NCI-H2029 (cell line): ENCODE measurements at places on chromosomes 11 and 22.
A peak's percentile ranks its signal among the peaks of the same experiment; 100 is the strongest.

DNA sequence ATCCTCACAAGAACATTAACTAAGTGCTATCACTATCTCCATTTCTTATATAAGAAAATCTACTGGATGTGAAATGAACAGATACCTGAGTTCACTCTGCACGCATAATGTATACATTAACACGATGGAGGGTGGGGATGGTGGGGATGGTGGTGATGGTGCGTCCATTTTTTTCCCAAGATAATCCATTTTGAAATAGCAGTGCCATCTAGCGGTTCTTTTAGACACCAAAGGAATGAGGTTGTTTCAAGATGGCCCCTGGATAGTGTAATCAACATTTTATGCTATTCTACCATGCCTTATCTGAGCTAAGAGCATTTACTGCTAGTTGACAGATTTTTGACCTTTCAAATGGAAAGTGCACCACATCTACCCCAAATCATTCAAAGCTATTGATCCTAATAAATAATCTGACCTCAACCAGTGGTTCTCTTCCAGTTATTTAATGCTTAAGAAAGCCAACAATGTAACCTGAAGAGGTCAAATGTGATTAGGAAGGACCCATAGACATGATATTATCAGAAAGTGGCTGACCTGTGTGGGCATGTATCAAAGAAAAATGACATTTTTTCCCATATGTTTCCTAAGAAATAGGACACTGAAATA lies 714.7 kb upstream of the TENM4 start:
- no peak for DNase-seq

DNA sequence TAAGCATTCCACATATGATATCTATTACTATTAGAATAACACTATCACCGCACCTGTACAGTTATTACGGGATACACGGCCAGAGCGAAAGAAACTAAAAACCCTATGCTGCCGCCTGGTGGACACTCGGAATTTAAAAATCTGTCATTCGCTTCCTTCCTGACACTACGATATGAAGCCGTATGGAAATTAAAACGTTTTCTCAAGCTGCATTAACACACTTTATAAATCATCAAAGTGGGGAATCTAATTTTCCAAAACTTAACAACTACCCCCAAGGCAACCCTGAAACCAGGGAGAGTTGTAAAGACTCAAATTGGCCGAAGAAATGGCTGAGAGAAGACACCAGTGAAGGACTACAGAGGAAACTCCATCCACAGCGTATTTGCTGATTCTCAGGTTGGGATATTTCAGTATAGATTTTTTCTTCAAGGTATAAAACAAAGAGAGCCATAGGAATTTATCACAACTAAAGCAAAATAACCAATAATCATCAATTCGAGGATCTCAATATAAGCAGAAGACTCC lies 1.4 kb downstream of the CCDC73 start:
- DNase-seq = peak; percentile 11

DNA sequence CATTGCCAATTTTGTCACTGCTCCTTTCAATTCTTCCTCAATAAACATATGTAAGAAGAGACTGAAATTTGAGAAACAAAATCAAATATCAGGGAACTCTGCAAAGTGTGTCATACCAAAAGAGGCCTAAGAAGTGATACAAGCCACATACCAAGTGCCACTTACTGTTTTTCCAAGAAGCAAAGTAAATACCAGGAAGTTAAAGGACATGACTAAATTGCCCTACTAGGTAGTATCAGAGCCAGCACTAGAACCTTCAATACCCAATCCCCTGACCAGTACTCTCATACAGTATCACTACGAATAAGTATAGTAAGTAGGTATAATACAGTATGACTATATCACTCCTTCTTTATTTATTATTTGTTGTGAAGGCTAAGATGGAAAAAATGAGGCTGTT lies 13.6 kb downstream of the MAML2 start:
- no peak for DNase-seq

DNA sequence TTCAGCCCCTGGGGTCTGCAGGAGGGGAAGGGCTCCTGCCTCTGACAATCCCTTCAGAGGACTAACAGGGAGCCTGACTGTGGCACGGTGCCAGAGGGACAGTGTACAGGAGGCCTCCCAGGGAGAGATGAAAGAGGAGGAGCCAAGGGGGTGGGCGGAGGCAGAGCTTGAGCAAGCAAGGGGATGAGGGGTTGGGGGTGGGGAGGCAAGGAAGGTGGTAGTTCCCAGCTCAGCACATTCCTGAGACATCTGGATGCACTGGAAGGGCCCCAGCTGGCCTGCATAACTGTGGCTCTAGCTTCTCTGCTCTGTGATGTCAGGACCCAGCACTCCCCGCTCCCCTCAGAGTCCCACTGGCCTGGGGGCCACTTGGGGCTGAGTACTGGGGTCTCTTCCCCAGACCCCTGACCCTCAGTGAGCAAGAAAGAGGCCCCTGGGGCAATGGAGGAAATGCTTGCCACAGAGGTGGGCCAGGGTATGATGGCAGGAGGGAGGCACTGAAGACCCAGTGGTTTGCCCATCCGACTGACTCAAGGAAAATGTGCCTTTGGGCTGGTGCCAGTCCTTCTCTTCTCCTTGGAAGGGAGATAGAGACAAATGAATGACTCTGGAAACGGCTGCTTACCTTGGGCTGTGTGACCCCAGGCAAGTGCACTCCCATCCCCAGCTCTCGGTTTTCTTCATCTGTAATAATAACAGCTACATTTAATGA lies 13.3 kb downstream of the CREB3L1 start:
- DNase-seq = peak; percentile 7

DNA sequence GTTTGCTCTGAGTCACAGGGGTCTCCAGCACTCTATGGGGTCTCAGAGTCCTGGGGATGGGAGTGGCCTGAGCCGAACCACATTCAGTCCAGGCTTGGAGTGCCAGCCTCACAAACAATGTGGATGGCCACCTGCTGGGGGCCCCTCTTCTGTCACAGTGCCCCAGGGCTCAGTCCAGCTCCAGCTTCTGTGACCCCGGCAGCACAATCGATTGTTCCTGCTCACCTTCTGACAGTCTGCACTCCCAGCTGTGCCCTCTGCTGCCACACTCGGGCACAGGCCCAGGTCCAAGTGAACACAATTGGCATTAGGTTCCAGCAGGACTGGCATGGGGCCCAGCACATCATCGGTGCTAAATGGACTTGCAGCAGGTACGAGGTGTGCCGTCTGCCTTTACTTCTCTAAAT lies 84.8 kb downstream of the TP53I11 start:
- peak; percentile 61 for DNase-seq

GRCh38 chr22:29907753-29908515 lies 25.0 kb downstream of the MTMR3 start:
- DNase-seq = peak; percentile 73

DNA sequence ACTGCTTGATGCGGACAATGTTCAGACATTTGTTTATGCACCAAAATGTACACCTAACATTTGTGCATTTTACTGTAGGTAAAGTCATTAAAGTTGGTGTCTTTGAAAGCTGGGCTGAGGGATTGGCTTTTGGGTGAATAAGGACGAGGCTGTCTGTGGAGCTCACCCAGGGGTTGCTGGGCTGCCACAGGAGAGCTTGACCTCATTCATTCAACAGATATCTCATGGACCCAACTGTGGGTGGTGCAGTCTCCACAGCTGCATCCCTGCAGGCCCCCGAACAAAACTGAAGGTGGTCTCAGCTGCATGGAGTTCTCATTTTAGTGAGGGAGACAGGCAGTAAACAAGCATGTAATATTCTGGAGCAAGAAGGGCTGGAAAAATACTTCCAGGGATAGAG lies 32.7 kb downstream of the SGSM3 start:
- DNase-seq = no peak

GRCh38 chr11:35013514-35014233 lies 97.3 kb downstream of the PDHX start:
- DNase-seq = no peak

DNA sequence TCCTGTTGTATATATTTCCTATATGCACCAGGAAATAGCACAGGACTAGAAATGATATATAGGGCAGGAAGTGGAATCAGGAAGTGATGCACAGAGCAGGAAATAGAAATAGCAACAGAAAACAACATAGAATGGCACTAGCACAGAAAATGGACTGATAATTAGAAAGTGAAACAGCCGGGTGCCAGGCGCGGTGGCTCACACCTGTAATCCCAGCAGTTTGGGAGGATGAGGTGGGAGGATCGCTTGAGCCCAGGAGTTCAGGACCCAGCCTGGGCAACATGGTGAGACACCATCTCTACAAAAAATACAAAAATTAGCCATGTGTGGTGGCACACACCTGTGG lies 10.0 kb upstream of the RELT start:
- no peak for DNase-seq

GRCh38 chr22:29014773-29015172 lies 46.9 kb downstream of the C22orf31 start:
- no peak for DNase-seq

GRCh38 chr11:114059278-114059983 lies at the start of gene ZBTB16:
Gene ZBTB16, plus strand, starts transcription at chr11:114059711. Its CDS starts 3,590 bp downstream, at chr11:114063301.
- DNase-seq = peak; percentile 79

- no peak for DNase-seq
Observed at GRCh38 chr22:49815641-49816091, 12.0 kb downstream of the BRD1 start.

GRCh38 chr22:44676441-44677352 lies 25.3 kb upstream of the PRR5 start:
- no peak for DNase-seq

- no peak for DNase-seq
Observed at GRCh38 chr11:21177379-21177778, 508.0 kb downstream of the NELL1 start.

DNA sequence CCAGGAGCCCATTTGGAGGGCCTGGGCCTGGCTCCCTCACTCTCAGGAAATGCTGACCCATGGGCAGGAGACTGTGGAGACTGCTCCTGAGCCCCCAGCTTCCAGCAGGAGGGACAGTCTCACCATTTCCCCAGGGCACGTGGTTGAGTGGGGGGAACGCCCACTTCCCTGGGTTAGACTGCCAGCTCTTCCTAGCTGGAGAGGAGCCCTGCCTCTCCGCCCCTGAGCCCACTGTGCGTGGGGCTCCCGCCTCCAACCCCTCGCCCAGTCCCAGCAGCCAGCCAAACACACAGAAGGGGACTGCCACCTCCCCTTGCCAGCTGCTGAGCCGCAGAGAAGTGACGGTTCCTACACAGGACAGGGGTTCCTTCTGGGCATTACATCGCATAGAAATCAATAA lies 37.1 kb downstream of the CDKN1C start:
- DNase-seq = no peak
